ENCODE measurements at places on chromosomes 7 and 10.

- DNase-seq, result no peak
Measured at GRCh38 chr7:18103436-18104218, 76.0 kb upstream of the PRPS1L1 start.

DNA sequence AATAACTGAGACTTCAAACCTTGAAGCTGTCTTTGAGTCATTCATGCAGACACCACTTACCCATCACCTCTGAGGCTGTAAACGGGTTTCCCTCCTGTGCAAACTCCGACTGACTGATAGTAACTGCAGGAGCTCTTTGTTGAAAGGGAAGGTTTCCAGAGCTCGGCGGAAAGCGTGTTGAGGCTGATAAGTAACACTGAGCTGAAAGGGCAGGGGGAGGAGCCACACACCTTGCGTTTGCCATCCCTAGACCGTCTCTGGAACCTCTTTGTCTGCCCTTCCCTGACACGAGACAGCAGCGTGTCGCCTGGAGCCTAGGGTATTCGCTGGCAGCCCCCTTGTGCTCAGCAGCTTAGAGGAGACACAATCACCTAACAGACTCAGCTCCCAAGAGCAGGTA, 134.0 kb downstream of the PAXIP1 start:
- DNase-seq, result no peak

GRCh38 chr7:105920766-105921165, 42.3 kb upstream of the CDHR3 start:
- DNase-seq, result no peak

DNA sequence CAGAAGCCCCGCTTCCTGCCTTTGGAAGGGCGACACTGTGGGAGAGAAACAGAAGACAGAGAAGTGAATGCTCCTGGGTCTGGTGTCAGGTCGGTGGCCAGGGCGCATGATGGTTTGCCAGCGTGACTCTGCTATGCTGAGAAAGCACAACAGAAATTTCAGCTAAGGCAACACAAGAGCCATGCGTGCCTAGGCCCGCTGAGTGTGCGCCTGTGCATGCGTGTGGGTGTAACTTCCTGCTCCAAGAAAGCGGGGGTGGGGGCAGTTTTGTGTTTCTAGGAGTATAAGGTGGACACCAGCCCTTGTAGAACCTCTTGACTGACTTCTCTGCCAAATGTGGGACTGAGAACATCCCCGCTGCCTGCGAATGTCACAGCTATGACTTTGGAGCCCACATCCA, 6.2 kb downstream of the IGFBP3 start:
- no peak for DNase-seq

- DNase-seq, result no peak
Measured at GRCh38 chr10:19710600-19710999, 105.6 kb upstream of the PLXDC2 start.

Measured in activated naive CD8-positive, alpha-beta T cell treated with anti-CD3 and anti-CD28 coated beads, Interleukin-2, amount 50 U/mL, for 24 hours (primary cell).